Posterior cingulate gyrus (tissue), 11 donors: ENCODE measurements at places on chromosomes 11 and 22.

GRCh38 chr11:1448882-1449281 lies 37.7 kb downstream of the MOB2 start:
- peak; percentile 52 for DNase-seq

- DNase-seq, result no peak
Measured at GRCh38 chr22:43980579-43980978, 25.3 kb downstream of the SAMM50 start.

DNA sequence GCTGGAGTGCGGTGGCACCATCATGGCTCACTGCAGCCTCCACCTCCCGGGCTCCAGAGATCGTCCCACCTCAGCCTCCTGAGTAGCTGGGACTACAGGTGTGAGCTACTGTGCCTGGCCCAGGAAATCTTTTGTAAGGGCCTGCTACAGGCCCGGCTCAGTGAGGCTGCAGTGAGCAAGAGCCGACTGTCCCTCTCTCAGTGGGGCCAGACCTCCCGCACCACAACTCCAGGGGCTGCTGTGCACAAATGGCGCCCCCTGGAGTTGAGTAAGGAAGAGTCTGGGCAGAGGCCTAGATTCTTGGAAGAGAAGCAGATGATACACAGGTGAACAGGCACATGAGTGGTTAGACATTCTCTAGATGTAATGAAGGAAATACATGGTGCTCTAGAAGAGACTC lies 7.0 kb downstream of the SERHL2 start:
- DNase-seq, result no peak

DNA sequence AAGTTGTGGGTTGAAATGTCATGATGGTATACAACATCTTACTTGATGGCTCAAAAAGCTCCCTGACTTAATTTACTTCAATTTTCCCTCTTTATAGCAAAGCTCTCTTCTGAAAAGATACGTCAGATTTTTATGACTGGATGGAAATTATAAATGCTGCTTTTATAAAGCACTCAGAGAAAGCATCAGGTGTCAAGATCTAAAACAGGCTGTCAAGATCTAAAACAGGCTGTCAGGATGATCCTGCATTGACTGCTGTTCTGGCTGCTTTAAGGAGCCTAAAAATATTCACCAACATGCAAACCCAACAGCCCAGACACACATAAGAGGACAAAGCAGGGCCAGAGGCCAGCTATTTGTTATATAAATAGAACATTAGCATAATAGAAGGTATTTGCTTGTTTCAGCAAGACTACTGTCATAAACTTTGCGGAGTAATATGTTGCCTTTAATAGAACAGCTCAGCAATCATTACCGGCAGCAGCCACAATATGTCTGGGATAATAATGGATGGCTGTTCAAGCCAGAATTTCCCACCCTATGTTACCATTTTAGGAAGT lies 77.3 kb upstream of the ANO5 start:
- DNase-seq, result no peak

GRCh38 chr22:23696326-23696851 lies 5.6 kb downstream of the RGL4 start:
- peak; percentile 39 for DNase-seq

- no peak for DNase-seq
Measured at GRCh38 chr11:119147604-119148333, 1.1 kb upstream of the ABCG4 start.
